ENCODE measurements at places on chromosomes 1 and 21.

DNA sequence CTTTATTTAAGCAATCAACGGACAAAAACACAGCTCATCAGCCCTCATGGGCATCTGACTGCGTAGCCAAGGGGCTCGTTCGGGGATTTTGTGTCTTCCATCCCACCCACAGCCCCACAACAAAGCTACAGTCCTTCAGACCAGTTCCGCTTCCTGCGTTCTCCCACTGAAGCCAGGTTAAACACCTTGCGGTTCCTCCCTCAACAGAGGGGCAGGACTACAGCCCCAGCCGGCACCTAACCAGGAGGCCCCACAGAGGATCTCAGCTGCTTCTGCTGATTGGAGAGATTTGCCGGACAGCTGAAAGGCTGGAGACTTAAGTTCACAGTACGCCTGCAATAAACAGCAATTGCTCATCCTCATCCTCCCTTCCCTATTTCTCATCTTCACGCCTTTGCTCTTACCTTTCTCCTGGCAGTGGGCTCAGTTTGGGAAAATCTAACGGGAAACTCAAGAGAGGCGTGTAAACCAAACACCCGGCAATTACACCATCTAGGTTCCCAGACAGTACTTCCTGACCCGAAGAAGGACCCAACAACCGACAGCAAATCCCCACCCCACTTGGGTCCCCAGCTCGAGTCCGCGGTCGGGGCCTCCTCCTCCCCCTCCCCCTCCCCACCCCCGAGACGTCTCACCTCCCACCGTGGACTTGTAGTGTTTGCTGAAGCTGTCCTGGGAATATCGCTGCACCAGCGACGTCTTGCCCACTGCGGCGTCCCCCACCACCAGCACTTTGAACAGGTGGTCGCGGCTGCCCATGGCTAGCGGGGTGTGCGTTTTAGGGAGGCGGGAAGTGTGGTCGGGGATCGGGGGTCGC, 876 bp downstream of the RAB29 start:
- DNase-seq: peak; percentile 61
- peaks cover 22% of the 10 kb centered on the region for H3K36me3 ChIP-seq
- H3K4me3 ChIP-seq: peak overlapping the region; percentile 88
- peaks cover 45% of the 10 kb centered on the region for H3K4me1 ChIP-seq
- H3K27me3 ChIP-seq: no peaks in the 10 kb centered on the region
- peak overlapping the region; percentile 94 for H3K27ac ChIP-seq

DNA sequence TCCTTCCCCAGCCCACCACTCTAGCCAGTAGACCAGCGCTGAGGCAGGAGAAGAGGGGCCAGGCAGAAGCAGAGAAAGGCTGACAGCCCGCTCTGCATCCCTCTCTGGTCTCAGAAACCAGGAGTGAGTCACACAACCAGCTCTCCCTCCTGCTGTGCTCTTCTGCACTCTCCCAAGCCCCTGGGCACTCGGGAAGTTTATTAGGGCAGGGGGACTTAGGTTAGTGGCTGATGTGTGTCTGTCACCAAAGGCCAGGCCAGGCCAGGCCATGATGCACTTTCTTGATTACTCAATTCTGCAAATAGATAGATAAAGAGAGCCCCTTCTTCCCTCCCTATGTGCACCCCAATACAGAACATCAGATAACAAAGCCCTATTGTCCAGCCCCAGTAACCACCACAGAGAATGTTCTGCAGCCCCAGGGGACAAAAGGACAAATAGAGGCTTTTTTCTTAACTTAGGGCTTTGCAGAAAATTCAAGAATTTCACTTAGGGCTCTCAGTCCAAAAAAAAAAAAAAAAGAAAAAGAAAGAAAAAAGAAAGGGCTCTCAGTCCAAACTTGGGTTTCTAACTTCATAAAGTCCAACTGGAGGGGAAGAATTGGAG, 52.9 kb upstream of the CNTN2 start:
- peaks cover 6% of the 10 kb centered on the region for H3K27me3 ChIP-seq
- DNase-seq: no peak
- no peak overlapping the region for H3K4me3 ChIP-seq
- peaks cover 12% of the 10 kb centered on the region for H3K4me1 ChIP-seq
- no peak overlapping the region for H3K27ac ChIP-seq
- no peaks in the 10 kb centered on the region for H3K36me3 ChIP-seq

- H3K4me3 ChIP-seq: peak within 1 kb of the TSS; percentile 72
- peak; percentile 58 for DNase-seq
- H3K4me1 ChIP-seq: peaks cover 15% of the 10 kb centered on the region
- H3K27ac ChIP-seq: no peak within 1 kb of the TSS
- no peaks in the 10 kb centered on the region for H3K36me3 ChIP-seq
Measured at GRCh38 chr1:180229483-180230415, at the start of gene LHX4. Gene LHX4 (plus strand): TSS chr1:180230264. CDS start chr1:180230530, 266 bp downstream.

DNA sequence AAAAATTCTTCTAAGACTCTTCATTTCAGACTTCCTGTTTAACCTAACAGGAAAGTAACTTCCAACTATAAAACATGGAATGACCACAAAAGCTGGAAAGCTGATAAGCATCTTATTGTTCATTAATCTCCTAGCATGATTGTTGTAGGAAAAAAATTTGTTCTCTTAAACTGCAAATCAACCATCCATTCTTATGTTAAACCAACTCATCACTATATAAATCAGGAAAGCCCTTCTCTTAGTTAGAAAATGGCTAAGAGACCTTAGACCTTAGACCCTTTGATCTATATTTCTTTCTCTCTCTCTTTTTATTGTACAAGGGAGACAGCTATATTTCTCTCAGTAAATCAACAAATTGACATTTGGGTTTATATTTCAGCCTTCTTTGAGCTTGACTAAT, 101.4 kb downstream of the UBE2U start:
- no peak overlapping the region for H3K27ac ChIP-seq
- DNase-seq: no peak
- H3K4me3 ChIP-seq: no peak overlapping the region
- H3K4me1 ChIP-seq: no peaks in the 10 kb centered on the region

All from activated naive CD8-positive, alpha-beta T cell treated with anti-CD3 and anti-CD28 coated beads, Interleukin-2, amount 10 ng/mL, durations not matched to agents 7 days and 5 days (primary cell).